ENCODE measurements at places on chromosomes 13 and 19.

DNA sequence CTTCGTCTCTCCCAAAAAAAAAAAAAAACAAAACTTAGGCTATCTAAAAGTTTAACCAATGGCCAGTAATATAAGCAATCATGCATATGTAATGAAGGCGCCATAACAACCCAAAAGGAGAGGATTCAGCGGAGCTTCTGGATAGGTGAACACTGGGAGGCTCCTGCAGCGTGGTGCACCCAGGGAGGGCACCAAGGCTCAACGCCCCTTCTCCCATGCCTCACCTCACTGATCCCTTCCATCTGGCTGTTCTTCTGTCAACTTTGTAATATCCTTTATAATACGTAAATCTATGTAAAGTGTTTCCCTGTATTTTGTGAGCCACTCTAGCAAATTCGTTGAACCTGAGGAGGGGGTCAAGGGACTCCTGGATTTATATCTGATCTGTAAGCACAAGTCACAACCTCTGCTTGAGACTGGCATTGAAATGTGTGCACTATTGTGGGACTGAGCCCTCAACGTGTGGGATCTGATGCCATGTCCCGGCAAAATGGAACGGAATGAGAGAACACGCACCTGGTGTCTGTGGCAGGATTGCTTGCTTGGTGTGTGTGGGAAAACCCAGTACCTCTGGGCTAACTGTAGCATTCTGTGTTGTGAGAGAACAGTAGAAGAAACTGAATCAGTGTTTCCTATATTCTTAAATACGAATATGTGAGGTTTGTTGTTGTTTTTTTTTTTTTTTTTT is 521 bp upstream of the ZNF665 start:
- no peak for DNase-seq

DNA sequence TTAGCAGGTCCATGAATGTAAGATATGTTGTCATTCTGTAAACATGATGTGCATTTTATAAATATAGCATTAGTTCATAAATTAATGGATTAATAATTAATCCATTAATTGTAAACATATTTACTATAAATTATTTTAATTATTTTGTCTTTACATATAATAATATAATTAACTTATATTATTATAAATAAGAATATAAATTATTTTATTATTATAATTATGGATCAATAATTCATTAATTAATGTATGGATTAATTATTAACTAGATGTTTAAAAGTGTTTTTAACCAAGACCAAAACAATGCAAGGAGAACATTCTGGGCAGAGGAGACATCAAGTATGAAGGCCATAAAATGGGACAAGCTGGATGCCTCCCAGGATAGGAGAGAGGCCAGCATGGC is 72.0 kb downstream of the RUBCNL start:
- no peak for DNase-seq

- DNase-seq = no peak
Measured at GRCh38 chr13:52838433-52839107, 9.9 kb downstream of the PCDH8 start.

GRCh38 chr13:59960683-59961082 is 203.0 kb downstream of the DIAPH3 start:
- no peak for DNase-seq

DNA sequence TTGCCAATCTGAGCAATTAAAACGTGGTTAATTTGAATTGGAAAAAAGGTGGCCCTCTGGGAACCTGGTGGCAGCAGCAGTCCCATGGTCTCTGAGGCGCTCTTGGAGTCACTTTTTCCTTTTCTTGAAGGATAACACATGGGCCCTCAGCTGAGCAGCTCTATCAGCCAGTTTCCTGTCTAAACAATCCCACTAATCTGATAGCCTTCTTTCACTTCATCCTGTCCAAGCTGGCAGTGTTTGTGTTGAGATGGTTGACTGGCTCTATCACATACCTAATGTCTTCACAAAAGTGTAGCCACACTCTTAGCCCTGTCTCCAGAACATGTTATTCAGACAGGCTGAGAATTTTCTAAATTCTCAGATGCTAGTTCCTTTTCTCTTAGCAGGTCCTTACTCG is 10.7 kb downstream of the MZT1 start:
- DNase-seq = no peak

All from stimulated activated CD4-positive, alpha-beta T cell treated with anti-CD3 and anti-CD28 coated beads, Interleukin-2, amount 100 ng/mL, for 48 hours (primary cell).